ENCODE measurements at places on chromosomes 2 and 18.

GRCh38 chr2:22683914-22684313, 701.1 kb upstream of the KLHL29 start:
- DNase-seq: no peak

- DNase-seq: no peak
These were observed 67.6 kb upstream of the OTOS start for GRCh38 chr2:240208096-240208495.

- DNase-seq: no peak
These were observed 408.8 kb downstream of the NBAS start for GRCh38 chr2:15152382-15152781.

DNA sequence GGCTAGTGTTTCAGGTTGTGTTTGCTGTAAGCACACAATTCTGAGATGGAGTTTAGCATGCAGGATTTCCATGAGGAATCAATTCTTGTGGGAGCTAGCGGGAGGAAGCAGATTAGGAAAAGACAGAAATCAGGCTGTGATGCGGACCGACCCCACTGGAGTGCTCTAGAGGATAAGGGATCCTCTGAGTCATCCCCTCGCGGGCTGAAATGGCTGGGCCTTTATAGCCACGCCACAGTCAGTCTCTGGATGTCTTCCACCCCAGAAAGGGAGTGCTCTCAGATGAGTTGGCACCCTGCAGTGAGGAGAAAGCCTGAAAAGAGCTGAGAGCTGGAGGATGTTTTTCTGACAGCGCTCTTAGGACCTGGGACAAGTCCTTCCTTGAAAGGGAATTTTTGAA, 102.4 kb downstream of the GALNT3 start:
- DNase-seq: no peak

GRCh38 chr2:222108957-222109585, 189.7 kb downstream of the PAX3 start:
- no peak for DNase-seq

GRCh38 chr2:202479610-202480009, 103.5 kb downstream of the BMPR2 start:
- no peak for DNase-seq

- DNase-seq: no peak
These were observed 28.2 kb downstream of the ACMSD start for GRCh38 chr2:134866498-134867099.

DNA sequence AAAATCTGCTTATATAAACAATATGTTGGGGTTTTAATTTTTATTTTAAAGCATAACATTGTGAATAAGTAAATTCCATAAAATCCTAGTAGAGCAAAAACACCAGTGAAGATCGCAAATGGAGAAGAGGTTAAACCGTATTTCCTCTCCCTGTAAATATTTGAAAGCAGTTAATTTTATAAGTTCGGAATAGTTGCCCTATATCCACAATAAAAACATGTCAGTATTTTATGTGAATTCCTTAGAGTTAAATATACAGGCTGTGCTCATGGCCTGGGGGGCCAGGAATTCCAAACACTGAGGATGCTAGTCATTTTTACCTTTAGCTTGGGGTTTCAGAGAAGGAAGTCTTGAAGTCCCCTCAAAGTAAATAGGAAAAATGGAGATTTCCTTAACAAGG, 135.0 kb downstream of the FIGN start:
- no peak for DNase-seq

- DNase-seq: no peak
These were observed 497 bp downstream of the PLA2R1 start for GRCh38 chr2:160061944-160062291.

DNA sequence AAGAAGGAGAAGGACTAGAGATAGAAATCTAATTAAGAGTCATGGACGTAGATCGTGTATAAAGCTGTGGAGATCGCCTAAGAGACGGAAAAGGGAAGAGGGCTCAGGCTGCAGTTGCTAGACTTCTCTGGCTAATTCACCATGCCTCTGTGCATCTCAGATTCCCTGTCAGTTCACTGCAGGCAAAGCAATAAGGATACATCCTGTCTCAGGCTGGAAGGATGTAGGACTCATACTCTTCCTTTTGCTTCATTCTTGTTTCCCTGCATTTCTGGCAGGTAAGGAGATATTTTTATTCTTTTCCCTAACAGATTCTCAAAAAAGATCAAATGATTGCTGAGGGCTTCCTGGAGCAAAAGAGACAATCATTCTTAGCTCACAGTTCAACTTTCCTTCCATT, 112.5 kb downstream of the AP1S3 start:
- DNase-seq: no peak

DNA sequence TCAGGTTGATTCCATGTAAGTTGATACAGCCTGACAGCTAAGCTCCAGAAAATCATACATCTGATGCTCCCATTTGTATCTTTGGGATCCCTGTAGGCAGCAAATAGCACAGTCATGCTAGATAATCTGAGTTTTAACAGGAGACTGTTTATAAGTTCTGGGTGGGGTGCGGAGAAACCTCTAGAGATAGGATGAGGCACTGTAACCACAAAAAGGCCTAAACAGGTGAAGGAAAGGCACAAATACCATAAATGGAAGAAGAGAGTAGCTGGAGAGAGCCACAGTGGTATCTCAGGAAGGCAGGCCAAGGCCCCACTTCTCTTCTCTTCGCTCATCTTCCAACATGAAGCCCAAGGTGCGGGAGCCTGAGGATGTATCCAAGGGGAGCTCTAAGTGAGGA, 18.1 kb upstream of the B4GALT6 start:
- DNase-seq: no peak
